CD14-positive monocyte (primary cell): ENCODE measurements at places on chromosomes 6 and 20. TPM values are rescaled to one million over a fixed set of nuclear protein-coding genes. Genes with fewer than 3 reads are reported as not detected.

DNA sequence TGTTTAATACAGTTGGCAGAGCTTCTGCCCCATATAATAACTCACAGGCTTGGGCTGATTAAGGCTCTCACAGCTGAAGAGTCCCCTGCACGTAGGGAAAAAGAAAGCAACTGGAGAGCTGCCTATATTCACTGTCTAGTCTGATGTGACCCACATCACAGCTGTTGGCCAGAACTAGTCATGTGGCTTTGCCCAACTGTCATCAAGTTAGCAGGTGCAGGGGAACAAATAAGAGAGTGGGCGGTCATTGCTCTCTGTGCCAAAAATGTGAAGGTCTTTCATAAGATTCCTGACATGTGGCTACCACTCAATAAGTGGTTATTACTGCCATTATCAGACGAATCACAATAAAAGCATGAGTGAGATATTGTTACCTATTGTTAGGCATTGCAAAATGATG is 665.2 kb downstream of the DOK5 start:
- H3K4me3 ChIP-seq: no peak overlapping the region
- H3K27ac ChIP-seq: no peak overlapping the region
- no peak for DNase-seq
- H3K27me3 ChIP-seq: no peaks in the 10 kb centered on the region

- no peak for DNase-seq
- peaks cover 59% of the 10 kb centered on the region for H3K36me3 ChIP-seq
- peaks cover 14% of the 10 kb centered on the region for H3K4me1 ChIP-seq
- H3K27me3 ChIP-seq: no peaks in the 10 kb centered on the region
These were observed 24.7 kb upstream of the PYGB start for GRCh38 chr20:25223179-25223661.

DNA sequence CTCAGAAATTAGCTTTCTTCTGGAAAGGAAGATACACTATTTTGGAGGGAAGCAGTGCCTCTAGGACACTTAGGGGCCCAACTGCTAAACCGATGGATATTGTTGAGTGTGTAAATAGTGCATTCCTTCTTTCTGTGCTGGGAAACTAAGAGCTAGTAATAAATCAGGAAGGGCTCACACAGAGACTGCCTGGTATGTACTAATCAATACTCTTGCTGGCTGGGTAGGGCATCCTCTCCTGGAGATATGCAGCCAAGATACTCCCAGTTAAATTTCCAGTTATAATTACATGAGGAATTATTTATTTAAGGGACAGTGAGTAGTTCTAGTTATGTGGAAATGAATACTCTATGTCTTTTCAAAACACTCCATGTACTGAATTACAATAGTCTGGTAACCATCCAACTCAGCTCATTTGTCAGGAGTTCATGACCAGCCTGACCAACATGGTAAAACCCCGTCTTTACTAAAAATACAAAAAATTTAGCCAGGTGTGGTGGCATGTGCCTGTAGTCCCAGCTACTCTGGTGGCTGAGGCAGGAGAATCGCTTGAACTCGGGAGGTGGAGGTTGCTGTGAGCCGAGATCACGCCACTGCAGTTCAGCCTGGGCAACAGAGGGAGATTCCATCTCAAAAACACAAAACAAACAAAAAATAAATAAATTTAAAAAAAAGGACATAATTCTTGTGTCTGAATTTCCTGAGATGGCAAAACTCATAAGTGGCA is 100.0 kb downstream of the OR2B2 start:
- peaks cover 39% of the 10 kb centered on the region for H3K4me1 ChIP-seq
- H3K36me3 ChIP-seq: no peaks in the 10 kb centered on the region
- H3K4me3 ChIP-seq: no peak overlapping the region
- no peaks in the 10 kb centered on the region for H3K27me3 ChIP-seq
- DNase-seq: no peak

- H3K4me3 ChIP-seq: no peak overlapping the region
- no peak for DNase-seq
- no peak overlapping the region for H3K27ac ChIP-seq
- H3K36me3 ChIP-seq: no peaks in the 10 kb centered on the region
- H3K27me3 ChIP-seq: no peaks in the 10 kb centered on the region
- H3K4me1 ChIP-seq: no peaks in the 10 kb centered on the region
These were observed 999.1 kb upstream of the FLRT3 start for GRCh38 chr20:15336536-15336935.

Gene DDX39B
- 714 and 1,059 TPM in 2 replicates for polyA plus RNA-seq

Gene ERVFRD-1
- polyA plus RNA-seq: not detected in 2 replicates

DNA sequence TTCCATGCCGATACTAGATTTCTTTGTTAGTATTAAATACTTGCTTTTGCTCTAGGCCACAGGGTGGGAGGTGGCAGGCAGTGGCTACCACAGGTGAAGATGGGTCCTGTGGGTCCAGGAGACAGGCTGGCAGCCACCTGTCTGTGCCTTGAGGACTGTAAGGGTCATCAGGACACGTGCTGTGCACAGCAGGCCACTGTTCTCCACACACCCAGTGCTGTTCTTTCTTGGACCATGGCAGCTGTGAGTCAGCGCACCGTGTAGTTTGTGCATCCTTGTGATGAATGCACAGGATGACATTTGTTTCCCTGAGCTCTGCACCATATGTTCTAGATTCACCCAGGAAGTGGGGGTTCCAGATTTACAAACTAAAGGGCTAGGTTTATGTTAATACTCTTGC is 317.0 kb downstream of the ZFAND3 start:
- no peaks in the 10 kb centered on the region for H3K4me1 ChIP-seq
- no peaks in the 10 kb centered on the region for H3K27me3 ChIP-seq
- H3K4me3 ChIP-seq: no peak overlapping the region

DNA sequence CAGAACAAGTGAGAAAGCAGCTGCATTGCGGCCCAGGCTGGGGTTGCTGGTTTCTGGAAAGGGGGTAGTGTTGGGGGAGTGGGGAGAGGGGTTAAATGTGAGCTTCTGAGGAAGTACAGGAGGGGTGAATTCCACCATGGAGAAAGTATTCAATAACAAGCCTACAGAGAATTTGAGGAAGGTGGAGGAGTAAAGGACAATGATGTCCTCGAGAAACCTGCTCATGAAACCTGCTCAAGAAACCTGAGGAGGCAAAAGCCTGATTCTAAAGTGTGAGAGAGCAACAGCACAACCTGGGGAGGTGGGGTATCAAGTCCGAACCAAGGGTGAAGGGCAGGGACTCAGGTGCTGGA is 138.3 kb upstream of the ESR1 start:
- no peak overlapping the region for H3K4me3 ChIP-seq
- no peak for DNase-seq
- no peaks in the 10 kb centered on the region for H3K4me1 ChIP-seq
- no peaks in the 10 kb centered on the region for H3K36me3 ChIP-seq

- no peaks in the 10 kb centered on the region for H3K27me3 ChIP-seq
- no peak overlapping the region for H3K27ac ChIP-seq
- no peak for DNase-seq
These were observed 73.8 kb downstream of the HUS1B start for GRCh38 chr6:583116-583515.

DNA sequence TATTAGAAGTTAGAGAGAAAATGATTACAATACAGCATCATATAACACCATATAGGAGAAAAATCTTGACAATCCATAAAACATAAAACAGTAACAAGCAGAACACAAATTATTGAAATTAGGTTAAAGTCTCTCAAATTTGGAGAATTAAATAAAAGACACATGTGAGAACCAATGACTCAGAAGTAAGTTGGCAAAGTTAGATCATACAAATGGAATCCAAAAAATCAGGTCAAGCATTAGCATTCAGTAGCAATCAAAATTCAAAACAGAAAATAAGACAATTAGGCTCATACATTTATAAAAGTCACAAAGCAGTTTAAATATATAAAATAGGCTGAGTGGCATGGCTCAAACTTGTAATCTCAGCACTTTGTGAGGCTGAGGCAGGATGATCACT is 775.6 kb downstream of the PHF3 start:
- DNase-seq: no peak
- no peak overlapping the region for H3K27ac ChIP-seq
- no peak overlapping the region for H3K4me3 ChIP-seq
- H3K27me3 ChIP-seq: no peaks in the 10 kb centered on the region

- H3K27ac ChIP-seq: no peak overlapping the region
- H3K36me3 ChIP-seq: no peaks in the 10 kb centered on the region
- H3K4me1 ChIP-seq: no peaks in the 10 kb centered on the region
These were observed 18.4 kb downstream of the TIAM2 start for GRCh38 chr6:155013457-155013876.

Gene SUMO4
- 0.22 TPM for polyA plus RNA-seq

GRCh38 chr20:24676353-24676977 is 207.0 kb downstream of the SYNDIG1 start:
- no peaks in the 10 kb centered on the region for H3K27me3 ChIP-seq
- DNase-seq: no peak
- no peak overlapping the region for H3K4me3 ChIP-seq
- no peaks in the 10 kb centered on the region for H3K36me3 ChIP-seq

GRCh38 chr6:41167173-41167963 is 4.5 kb upstream of the TREM2 start:
- H3K4me3 ChIP-seq: no peak overlapping the region
- peaks cover 12% of the 10 kb centered on the region for H3K4me1 ChIP-seq
- no peak overlapping the region for H3K27ac ChIP-seq
- no peak for DNase-seq

DNA sequence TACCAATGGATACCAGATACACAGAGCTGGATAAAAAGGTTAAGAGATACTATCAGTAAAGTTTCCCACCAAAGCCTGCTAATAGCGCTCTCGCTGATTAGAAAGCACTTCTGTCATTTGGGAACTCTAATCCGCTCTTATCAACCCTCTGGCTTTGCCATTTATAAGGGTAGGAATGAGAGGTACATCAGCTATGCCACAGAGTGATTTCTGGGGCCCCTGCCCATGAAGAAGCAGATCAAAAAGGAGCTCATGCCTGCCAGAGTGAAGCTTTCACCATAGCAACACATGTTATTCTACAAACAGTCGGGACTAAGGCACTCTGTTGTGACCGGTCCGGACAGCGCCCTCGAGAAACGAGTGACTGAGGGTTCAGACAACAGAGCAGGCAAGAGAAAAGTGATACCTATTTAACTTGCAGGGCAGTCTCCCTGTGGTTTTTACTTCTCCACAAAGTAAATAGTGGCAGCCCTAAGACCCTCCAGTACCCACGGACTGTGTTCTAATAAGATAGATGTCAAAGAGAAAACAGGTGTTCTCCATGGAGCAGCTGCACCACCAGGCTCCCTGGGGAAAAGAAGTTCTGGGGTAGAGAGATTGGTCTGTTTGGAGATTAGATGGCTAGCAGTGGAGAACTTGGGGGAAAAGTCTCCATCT is 5.6 kb downstream of the TRAM2 start:
- no peaks in the 10 kb centered on the region for H3K27me3 ChIP-seq
- DNase-seq: no peak
- H3K27ac ChIP-seq: no peak overlapping the region
- H3K36me3 ChIP-seq: peaks cover 13% of the 10 kb centered on the region
- H3K4me3 ChIP-seq: no peak overlapping the region

GRCh38 chr6:8829796-8830195 is 394.5 kb upstream of the SLC35B3 start:
- H3K4me3 ChIP-seq: peak overlapping the region; percentile 23
- H3K27ac ChIP-seq: no peak overlapping the region
- peaks cover 35% of the 10 kb centered on the region for H3K4me1 ChIP-seq
- peak; percentile 16 for DNase-seq

DNA sequence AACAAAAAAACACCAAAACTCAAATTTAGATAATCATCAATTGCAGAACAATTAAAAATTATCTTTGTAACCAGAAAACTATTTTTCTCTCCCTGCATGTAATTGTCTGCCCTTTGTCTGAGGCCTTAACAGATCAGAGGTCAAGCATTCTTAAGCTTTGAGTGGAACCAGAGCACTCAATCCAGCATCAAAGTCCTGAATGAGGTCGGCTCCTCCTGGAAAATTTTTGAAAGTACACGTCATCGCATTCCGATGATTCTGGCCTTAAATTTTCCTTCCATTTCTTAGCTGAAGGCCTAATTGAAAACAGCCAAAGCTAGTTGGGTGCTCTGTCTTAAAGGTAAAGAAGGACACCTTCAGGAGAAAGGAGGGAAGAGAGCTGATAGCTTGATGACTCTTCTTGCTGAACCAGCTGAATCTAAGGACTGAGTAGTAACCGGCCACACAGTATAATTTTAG is 510.2 kb upstream of the SULF2 start:
- DNase-seq: no peak
- no peak overlapping the region for H3K27ac ChIP-seq
- no peak overlapping the region for H3K4me3 ChIP-seq
- H3K4me1 ChIP-seq: no peaks in the 10 kb centered on the region

- DNase-seq: no peak
- H3K27me3 ChIP-seq: no peaks in the 10 kb centered on the region
- H3K4me3 ChIP-seq: no peak overlapping the region
These were observed 171.4 kb downstream of the MYLK4 start for GRCh38 chr6:2579241-2579761.

Gene HAO1
- polyA plus RNA-seq: not detected

Gene RBM24
- not detected in 2 replicates for polyA plus RNA-seq

DNA sequence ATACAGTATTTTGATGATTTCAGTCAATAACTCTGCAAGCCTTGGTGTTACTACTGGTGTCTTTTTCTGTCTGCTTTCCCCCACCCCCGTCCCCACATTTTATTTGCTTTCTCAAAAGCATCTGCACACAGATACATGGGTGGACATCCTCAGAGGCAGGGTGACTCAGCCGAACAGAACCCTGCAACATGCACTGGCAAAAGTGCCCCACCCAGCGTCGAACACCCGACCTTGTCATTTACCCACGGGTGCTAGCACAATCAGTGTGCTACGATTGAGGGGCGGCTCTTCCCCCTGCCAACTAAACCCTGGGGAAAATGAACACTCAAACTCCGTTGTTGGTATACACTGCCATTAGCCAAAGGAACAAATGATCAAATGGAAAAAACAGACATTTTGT is 115.9 kb upstream of the NAA20 start:
- H3K27ac ChIP-seq: no peak overlapping the region
- peaks cover 19% of the 10 kb centered on the region for H3K36me3 ChIP-seq
- peaks cover 37% of the 10 kb centered on the region for H3K4me1 ChIP-seq
- peak; percentile 65 for DNase-seq
- H3K4me3 ChIP-seq: no peak overlapping the region

- DNase-seq: peak; percentile 52
- H3K36me3 ChIP-seq: peaks cover 30% of the 10 kb centered on the region
- H3K27me3 ChIP-seq: no peaks in the 10 kb centered on the region
- H3K4me3 ChIP-seq: no peak overlapping the region
These were observed 42.5 kb downstream of the EIF2S2 start for GRCh38 chr20:34069341-34070078.

Gene OTOR
- not detected for polyA plus RNA-seq

GRCh38 chr6:137766596-137767370 is 100.3 kb upstream of the TNFAIP3 start:
- no peak overlapping the region for H3K27ac ChIP-seq
- H3K27me3 ChIP-seq: no peaks in the 10 kb centered on the region
- H3K4me3 ChIP-seq: no peak overlapping the region
- no peak for DNase-seq
- H3K4me1 ChIP-seq: peaks cover 26% of the 10 kb centered on the region

Gene MLN
- not detected in 2 replicates for polyA plus RNA-seq

Gene ROMO1
- 352 TPM for polyA plus RNA-seq

- no peaks in the 10 kb centered on the region for H3K4me1 ChIP-seq
- no peak overlapping the region for H3K4me3 ChIP-seq
- no peaks in the 10 kb centered on the region for H3K36me3 ChIP-seq
- DNase-seq: no peak
These were observed 106.8 kb upstream of the PDE10A start for GRCh38 chr6:165769884-165770283.
